ENCODE measurements at places on chromosomes 7 and 10.
A peak's percentile ranks its signal among the peaks of the same experiment; 100 is the strongest.

DNA sequence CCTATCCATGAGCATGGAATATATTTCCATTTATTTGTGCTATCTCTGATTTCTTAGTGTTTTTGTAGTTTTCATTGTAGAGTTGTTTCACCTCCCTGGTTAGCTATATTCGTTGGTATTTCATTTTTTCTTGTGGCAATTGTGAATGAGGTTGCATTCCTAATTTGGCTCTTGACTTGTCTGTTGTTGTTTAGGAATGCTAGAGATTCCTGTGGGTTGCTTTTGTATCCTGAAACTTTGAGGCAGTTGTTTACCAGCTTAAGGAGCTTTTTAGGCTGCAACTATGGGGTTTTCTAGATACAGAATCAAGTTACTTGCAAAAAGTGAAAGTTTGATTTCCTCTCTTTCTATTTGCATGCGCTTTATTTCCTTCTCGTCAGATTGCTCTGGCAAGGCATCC lies 304.7 kb upstream of the GRM3 start:
- no peak for DNase-seq

- no peak for DNase-seq
These were observed 42.4 kb downstream of the TBATA start for GRCh38 chr10:70742537-70743429.

GRCh38 chr7:104839842-104840241 lies 174.2 kb upstream of the KMT2E start:
- DNase-seq = no peak

GRCh38 chr7:15471669-15471950 lies 90.2 kb downstream of the AGMO start:
- DNase-seq = no peak

DNA sequence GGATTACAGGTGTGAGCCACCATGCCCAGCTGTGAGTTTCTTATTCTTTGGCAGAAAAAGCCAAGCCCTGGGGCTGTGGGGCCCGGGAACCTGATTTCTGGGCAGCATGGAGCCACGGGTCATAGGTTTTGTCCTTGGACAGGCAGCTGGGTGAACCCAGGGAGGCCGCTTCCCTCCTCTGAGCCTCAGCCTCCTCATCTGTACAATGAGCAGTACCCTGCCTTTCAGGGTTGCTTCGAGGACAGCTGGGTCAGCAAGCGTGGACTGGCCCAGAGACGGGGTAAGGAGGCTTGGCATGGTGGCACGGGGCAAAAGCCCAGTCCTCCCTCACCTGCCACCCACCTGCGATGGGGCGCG lies 84.1 kb upstream of the GNA12 start:
- no peak for DNase-seq

DNA sequence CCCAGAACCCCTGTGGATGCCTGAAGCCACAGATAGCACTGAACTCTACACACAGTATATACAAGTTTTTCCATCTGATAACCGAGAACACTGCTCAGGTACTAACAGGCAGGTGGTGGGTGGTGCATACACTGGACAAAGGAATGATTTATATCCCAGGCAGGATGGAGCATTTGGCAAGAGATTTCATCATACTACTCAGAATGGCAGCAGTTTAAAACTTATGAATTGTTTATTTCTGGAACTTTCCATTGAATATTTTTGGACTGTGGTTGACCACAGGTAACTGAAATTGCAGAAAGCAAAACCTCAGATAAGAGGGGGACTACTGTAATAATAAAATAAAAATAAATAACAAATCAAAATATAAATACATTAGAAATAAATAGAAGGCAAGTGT lies 10.9 kb upstream of the KCNMA1 start:
- no peak for DNase-seq

DNA sequence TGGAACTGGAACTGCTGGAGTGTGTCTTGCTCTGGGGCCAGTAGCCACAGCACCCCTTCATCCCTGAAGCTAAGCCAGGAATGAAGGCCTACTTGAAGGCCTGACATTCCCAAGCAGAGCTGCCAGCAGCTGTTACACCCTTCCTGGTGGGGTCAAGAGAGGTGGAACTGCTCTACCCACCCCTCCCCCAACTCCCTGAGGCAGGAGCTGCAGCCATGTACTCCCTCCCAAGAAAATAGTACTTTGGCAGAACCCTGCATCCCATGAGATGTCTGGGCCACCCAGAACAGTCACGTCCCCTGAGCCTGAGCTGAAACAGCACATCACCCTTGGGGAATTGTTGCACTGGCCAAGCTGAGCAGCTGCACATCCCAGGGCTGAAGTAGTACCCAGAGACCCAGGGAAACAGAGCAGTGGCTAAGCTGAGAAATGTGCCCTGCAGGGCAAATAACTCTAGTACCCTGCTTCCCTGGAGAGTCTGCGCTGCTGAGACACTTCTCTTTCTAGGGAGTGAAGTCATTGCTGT lies 63.4 kb upstream of the PLA2G12B start:
- no peak for DNase-seq

GRCh38 chr7:156041398-156041797 lies 229.1 kb upstream of the SHH start:
- DNase-seq = no peak

- DNase-seq = no peak
These were observed 110.4 kb downstream of the MICALL2 start for GRCh38 chr7:1348823-1349335.

DNA sequence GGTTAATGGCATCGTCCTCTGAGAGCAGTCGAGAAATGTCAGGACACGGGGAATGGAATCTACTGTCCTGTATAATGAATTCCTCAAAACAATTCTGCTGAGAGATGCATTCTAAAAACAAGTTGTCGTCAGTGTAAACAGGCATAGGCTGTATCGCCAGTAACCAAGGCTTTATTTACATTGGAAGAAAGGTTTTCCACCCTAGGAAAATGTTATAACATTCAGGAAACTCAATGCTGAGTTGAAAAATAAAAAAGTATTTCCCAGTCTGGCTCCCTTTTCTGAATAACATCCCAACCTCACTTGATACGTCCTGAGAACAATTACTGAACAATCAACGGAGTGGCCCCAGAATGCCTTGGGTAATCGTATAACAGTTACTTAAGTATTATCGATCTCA lies 79.6 kb upstream of the UCN3 start:
- no peak for DNase-seq

- DNase-seq = no peak
These were observed 98.6 kb downstream of the SEMA3A start for GRCh38 chr7:84095971-84096370.

- DNase-seq = no peak
These were observed 185.3 kb downstream of the WDR11 start for GRCh38 chr10:121036431-121036830.

GRCh38 chr10:120688928-120689327 lies 162.2 kb upstream of the WDR11 start:
- no peak for DNase-seq

DNA sequence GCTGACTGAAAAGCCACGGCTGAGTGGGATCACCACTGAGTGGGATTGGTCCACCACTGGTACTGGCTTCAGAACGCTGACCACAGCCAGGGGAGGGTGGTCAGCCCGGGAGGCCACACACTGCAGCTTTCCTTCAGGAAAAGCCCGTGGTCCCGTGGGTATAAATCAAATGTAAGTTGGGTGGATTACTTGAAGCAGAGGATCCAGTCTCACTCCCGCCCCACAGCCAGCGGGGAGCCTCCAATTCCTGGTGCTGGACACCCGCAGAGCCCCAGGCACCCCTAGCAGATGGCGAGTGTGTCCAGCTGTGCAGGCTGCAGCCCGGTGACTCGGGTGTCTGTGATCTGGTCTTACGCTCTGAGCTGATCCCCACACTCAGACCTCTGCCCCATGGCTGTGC lies 231.1 kb upstream of the ZNF32 start:
- DNase-seq = no peak

DNA sequence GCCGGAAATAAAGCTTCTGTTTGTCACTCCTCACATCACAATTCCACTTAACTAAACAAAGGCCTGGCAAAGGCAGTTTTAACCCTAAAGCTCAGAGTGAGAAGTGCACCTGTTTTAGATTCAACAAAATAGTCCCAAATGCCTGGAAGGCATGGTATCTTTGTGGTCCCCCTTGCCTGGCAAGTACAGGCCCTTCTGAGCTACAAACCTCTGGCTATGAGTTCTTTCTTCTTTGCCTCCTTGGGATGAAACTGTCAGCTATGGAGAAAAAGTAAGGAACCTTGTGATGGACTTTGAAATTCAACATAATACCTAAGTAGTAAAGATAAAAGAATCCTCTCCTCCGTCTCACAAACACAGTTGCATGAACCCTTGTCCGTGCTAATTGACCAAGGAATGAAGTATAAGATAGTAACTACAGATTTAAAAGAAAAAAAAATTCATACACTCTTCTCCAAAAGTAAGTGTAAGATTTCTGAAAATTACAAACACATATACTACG lies 244.5 kb upstream of the ETV1 start:
- DNase-seq = no peak

GRCh38 chr10:1153805-1154351 lies 97.7 kb downstream of the WDR37 start:
- no peak for DNase-seq

DNA sequence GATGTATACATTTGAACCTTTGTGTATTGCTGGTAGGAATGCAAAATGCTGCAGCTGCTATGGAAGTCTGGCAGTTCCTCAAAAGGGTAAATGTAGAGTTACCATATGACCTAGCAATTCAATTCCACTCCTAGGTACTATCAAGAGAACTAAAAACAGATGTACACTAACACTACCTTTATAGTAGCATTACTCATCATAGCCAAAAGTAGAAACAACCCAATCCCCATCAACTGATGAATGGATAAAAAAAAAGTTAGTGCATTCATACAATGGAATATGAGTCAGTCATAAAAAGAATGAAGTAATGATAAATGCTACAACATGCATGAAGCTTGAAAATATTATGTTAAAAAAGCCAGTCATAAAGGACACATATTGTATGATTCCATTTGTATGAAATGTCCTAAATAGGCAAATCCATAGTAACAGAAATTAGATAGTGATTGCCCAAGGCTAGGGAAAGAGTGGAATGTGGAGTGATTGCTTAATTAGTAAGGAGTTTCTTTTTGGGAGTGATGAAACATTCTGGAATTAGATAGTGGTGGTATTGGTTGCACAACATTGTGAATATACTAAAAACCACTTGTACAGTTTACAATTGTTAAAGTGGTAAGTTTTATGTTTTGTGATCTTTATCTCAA lies 96.4 kb upstream of the AOAH start:
- no peak for DNase-seq

- DNase-seq = peak; percentile 29
These were observed 48.1 kb upstream of the GATA3 start for GRCh38 chr10:8006274-8006999.

DNA sequence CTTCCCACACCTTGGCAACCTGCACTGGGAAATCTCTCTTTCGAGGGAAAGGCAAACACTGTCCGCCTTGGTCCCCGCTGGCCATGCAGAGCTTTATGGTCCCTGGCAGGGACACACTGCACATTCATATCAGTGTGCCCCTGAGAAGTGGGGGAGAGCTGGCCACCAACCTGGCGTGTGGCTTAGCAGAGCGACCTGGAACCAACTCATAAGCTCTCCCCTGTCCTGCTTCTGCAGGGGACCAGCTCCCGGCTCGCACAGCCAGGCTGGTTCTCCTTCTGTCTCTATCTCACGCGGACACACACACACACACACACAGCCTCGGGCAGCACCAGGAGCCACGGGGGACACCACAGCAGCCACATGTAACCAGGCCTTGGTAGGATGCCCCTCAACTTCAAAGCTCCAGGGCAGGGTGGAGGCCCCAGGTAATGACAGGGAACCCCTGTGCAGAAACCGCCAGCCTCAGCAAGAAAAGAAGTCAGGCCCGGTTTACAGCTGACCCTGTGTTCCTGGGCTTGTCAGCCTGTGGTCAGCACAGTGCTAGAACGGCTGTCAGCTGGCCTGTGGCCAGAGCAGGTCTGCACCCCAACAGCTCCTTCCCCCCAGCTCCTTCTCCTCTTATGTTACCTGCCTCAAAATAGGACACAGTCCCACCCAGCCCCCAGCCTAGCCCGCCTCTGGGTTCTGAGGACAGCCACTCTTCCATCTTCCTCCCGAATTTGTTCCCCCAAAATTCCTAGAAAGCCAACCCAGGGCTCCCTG lies 69.3 kb downstream of the OAT start:
- DNase-seq = no peak

- no peak for DNase-seq
These were observed 10.1 kb upstream of the SLF2 start for GRCh38 chr10:100902622-100903021.

GRCh38 chr10:11506247-11506789 lies 105.1 kb downstream of the USP6NL start:
- DNase-seq = no peak

DNA sequence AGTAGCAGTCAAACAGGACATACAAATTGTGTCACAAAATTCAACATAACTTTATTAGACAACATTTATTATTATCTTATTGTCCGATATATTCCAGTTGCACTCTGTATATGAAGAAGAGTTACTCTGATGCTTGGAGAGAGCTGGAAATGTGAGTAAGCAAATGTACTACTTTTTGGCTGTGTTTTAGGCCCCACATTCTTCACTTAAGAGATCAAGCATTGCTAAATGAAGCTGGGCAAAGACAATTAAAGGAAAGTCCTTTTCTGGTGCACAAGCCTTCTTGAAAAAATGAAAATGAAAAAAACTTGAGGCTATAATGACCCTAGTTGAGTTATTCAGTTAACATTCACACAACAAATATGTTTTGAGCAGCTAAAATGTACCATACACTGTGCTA lies 26.1 kb downstream of the MYPN start:
- no peak for DNase-seq

GRCh38 chr7:44748948-44749731 lies 493 bp downstream of the ZMIZ2 start:
- DNase-seq = no peak

DNA sequence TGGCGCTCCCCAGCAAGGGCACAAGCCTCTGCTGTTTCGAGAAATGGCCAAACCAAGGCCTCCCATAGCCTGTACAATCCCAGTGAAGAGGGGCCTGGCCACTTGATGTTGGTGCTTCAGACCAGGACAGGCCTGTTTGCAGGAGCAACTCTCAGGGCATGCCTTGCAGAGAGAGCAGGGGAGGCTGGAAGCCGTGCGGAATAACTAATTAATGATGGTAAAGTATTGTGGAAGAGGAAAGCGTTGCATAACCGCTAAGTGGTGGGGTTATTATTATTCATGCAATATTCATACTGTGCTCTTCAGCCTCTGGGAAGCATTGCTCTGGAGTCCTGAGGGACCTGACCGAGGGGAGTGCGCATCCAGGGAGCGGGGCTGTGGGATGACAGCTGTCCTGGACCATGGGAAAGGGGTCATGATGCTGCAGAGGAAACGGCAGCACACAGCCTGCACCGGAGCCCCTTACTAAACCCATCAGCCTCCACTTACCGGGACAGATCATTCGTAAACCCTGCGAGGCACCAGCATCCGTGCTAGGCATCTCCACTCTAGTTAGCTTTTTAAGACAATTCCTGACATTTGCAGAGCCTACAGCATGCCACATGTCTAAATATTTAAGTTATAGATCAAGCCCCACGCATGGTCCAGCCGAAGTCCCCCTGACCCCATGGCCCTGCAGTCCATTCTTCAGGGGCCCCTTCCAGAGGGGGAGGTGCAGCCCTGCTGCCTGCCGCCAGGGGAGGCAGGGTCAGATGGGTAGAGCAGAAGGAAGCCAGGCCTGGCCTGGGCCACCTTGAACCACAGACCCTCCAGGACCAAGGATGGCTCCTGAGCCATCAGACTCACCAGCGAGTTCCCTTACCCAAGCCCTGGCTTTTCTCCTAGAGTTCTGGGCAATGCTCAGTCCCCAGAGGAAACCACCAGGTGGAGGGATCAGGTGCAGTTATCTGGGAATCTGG lies 11.6 kb downstream of the TMEM273 start:
- DNase-seq = no peak

All from GM19239 (cell line).